ENCODE measurements at places on chromosomes 2 and 18.

DNA sequence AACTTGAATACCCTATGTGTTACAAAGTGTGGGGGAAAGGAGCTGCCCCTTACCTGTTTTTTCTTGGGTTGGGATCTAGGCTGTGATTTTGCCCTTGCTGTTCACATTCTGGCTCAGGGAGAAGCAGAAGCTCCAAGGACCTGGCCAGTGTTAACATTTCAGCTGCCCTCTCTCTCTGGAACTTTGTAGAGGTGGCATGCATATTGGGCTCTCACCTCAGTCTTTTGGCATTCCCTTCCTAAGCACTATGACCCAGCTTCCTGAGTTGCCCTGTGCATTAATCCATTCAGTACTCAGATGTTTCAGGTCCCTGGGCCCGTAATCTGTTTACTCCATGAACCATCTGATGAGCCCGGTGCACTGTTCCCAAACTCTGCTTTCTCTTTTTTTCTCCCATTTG is 12.1 kb downstream of the LCLAT1 start:
- DNase-seq = no peak

DNA sequence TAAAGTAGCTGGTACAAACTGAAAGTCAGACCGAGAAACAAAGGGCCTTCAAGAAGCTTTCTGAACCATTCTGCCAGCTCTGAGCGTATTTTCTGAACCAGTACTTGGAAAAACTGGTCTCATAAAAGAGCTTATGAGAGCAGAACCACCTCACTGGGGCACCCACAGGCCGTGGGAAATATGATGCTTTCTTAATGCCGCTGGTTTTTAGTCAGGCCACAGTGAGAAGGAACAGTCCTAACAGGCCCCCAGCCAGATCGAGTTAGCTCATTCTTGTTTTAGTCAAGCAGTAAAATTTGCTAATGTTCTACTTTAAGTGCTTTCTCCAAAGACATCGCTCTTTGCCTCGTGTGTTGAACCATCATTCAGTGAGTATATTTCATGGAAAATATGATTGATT is 12.7 kb upstream of the NOSTRIN start:
- no peak for DNase-seq

DNA sequence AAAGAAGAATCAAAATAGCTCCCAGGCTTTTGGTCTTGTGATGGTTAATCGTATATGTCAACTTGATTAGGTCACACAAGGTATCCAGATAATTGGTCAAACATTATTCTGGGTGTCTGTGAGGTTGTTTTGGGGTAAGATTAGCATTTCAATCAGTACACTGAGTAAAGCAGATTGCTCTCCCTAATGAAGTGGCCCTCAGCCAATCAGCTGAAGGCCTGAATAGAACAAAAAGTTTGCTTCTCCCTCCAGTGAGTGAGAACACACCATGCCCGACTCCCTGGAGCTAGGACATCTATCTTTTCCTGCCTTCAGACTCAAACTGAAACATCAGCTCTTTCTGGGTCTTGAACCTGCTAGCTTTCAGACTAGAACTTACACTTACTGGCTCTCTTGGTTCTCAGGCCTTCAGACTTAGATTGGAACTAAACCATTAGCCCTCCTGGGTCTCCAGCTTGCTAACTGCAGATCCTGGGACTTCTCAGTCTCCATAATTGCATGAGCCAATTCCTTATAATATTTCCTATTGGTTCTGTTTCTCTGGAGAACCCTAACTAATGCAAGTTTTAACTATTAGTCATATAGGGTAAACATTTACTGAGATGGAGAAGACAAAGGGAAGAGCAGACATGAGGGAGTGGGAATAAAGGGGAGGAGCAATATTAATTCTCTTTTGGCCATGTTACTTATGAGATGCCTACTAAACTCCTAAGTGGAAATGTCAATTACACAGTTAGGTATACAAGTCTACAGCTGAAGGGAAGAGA is 25.5 kb downstream of the LNPK start:
- no peak for DNase-seq

GRCh38 chr2:150188177-150188576 is 299.3 kb downstream of the RND3 start:
- DNase-seq = no peak

GRCh38 chr2:95185197-95185596 is 19.6 kb downstream of the ZNF2 start:
- DNase-seq = no peak

DNA sequence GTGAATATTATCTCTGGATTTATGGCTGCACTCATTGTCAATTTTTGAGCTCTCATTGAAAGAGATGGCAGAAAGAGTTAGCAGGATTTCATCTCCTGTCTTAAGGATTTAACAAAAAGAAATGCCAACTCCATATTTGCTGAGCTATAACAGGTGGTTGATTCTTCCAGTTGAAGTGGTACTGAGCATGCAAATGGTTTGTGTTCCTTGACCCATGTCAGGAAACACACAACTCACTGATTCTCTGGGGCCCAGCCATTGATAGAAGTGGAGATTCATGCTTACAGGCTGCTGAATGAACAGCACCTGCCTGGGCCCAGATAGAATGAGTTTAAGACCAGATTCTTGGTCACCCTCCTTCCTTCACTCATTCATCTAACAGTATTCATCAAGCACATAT is 128.8 kb downstream of the CERS6 start:
- DNase-seq = no peak

- no peak for DNase-seq
Observed at GRCh38 chr2:206615417-206616089, 26.7 kb upstream of the FAM237A start.

DNA sequence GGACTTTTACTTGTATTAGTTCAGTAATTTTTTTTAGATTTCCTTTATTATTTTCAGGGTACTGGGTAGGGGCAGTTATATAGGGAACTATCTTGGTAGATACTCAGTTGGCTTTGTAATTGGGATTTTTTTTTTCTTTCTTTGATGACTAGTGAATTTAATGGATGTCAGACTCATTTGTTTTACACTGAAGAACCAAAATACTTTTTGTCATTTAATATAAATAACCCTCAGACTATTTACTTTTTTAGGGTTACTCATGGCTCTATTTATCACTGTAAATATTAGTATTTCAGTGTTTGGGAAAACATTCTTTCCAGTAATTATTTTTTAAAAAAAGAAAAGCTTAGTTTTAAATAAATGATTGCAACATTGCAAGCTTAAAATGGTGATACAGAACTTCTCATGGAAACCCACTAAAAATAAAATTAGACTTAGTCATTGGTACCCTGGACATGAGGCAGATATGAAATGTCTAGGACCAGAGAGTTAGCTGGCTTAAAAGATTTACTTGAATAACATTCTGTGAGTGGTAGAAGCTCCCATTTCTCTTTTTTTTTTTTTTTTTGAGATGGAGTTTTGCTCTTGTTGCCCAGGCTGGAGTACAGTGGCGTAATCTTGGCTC is 74.4 kb upstream of the CYP20A1 start:
- DNase-seq = no peak

DNA sequence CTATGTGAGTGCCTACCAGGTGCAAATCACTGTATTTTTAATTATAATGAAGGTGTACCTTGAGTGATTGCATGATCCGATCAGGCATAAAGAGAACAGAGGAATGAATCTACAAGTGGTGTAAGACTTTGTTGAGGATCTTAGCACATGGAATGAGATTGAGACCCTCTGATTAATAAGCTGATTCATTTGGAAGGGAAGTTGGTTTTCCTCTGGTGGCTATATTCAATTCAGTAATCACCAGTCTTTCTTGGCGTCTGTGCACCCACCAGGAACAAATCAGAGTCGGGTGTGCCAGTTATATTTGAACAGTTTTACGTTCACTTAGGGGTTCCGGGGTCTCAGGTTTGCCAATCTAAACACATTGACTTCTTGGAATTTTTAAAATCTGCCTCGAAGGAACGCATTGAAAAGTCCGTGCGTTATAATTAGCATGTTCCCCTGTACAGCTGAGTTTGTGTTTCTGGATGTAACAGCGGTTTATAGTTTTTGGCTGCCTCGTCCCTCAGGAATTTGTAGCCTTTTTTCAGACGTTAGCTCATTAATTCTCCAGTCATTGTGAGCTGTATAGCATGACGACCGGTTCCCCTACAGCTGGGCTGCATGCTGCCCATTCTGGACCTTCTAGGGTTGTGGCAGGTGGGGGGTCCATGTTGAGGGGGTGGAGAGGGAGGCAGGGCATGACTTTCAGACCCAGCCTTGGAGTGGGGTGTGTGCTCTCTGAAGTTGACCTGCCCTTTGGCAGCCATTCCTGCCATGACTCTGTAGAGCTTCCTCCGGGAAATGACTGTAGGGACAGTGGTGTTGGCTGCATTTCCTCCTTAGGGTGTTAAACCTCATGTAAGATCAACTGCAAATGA is 20.3 kb downstream of the MYO1B start:
- no peak for DNase-seq

Measured in tibial nerve (tissue), 4 donors.